ENCODE measurements at places on chromosomes 1 and 21.

- no peak for DNase-seq
Measured at GRCh38 chr1:16420424-16421118, 16.7 kb downstream of the SPATA21 start.

DNA sequence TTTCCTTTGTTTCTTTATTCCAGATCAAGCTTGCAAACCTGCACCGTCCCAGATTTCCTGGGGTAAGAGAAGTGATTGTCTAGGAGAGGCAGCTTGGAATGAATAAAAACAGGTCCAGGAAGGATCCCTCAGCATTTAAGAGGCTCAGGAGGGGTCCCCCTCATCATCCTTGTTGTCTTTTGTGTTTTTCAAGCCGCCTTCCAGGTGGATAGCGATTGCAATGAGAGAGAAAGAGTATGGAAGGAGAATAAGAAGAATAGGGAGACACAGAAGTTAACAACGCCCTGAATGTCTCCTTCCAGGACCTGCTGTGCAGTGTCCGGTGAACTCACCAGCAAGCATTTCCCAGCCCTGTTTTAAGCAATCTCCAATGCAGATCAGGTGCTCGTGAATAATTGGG is 8.5 kb downstream of the ERG start:
- DNase-seq = no peak

DNA sequence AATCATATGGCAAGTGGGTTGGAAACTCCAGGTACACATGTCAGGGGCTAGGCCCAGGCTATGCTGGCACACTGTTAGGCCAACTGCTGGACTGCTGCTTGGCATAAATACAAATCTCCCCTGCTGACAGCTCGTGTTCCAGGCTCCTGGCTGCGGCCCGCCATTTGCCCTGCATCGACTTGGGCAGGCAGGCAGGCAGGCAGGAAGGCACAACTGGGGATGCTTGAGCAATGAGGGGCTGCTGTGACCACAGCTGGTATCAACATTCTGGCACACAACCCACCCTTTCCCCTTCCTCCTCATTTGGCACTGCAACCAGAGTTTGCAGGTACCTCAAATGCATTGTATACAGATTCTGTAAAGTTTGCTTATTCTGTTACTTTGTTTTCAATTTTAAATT is 53.2 kb downstream of the SAMSN1 start:
- no peak for DNase-seq

DNA sequence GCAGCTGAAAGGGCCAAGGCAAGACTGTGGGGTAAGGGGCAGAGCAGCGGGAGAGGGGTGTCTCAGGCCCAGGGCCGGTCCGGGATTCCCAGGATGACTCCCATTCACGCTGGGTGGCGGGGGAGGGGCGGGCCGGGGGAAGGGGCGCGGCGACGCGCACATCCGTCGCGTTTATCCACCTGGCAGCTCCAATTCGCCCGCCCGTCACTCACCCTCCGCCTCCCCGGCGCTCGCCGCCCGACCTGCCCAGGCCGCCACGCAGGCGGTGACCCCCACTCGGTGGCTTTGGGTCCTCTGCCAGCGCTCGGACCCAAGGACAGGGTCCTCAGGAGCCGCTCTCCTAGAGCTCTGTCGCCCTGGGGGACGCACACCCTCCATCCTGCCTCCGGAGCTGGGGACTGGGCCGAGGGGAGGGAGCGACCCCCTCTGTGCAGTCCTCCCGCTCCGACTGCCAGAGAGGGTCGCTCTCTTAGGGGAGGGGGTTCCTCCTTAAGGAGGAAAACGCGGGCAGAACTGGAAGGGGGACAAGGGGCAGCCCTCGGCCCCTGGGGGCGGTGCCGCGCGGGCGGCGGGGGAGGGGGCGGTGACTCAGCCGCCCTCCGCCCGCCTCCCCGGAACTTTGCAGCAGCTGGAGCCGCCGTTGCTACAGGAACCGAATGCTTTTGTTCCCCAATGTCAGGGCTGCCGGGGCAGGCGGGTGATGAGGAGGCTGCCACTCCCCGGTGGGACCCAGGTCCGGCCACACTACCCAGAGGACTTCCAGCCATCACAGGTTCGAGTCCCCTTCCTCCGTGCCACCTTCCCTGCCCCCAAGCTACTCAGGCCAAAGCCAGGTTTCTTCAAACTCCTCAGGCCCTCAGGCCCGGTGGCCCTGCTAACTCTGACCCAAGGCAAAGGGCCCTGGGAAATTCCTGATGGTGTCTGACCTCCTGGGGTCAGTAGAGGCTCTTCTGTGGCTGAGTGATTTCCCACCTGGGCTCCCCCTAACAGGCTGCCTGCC is 3.4 kb downstream of the ADGRB2 start:
- peak; percentile 43 for DNase-seq

DNA sequence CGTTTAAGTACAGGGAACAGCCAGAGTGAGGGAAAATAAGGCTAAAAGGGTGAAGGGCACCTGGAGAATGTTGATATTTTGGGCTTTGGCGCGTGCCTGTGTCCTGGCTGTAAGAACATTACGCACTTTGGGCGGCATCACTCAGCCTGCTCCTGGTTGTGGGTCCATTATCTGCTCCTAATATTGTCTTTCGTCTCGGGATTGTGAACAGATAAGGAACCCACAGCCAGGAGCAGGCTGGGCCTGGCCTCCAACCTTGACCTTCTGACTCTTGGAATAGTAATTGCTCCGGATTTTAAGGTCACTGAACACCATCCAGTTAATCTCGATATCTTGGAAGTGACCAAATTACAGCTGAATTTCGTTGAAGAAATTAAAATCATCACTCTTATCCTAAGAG is 61.9 kb downstream of the TCP10L start:
- DNase-seq = no peak

DNA sequence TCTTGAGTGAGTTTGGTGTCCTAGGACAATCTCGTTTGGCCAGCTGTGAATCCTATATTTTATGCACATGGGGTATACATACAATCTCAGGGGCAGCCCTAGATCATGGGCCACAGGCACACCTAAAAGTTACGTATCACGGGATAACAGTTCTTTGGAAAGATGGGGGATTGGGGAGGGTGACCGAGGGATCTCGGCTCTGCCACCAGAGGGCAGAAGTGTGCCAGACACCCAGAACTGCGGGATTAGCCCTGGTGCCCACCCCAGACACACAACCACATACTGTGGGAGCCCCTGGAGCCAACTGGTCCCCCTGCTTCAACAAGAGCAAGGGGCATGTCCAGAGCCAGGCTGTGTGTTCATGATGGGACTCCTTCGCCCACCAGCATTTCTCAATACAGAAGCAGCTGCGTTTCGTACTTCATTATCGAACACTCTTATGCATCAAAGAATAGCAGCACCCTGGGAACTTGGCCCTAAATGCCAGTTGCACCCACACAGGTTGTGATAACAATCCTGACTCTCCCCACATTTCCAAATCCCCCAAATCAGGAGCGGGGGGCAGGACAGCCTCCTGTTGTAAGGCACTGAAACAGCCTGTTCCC is 37.4 kb downstream of the TMCO4 start:
- peak; percentile 12 for DNase-seq

DNA sequence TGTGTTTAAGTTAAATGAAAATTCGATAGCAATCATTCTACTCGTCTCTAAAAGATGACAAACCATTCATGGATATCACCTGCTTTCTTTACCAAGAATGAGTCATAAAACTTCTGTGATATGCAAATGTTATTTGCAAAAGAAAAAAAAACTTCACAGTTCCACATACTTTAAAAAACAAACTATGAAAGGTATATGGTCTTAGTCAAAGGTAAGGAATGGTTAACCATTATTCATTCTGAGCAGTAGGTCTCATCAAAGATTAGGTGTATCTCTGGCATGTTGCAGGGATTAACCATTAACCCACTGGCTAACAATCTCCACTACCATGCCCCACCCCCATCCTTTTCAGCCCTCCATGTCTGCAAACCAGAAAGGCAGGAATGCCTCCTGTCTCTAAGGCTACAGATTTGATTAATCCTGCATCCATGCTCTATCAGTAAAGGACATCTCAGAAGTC is 44.4 kb downstream of the PTPN14 start:
- no peak for DNase-seq

GRCh38 chr1:49351768-49352167 is 575.1 kb upstream of the BEND5 start:
- no peak for DNase-seq

DNA sequence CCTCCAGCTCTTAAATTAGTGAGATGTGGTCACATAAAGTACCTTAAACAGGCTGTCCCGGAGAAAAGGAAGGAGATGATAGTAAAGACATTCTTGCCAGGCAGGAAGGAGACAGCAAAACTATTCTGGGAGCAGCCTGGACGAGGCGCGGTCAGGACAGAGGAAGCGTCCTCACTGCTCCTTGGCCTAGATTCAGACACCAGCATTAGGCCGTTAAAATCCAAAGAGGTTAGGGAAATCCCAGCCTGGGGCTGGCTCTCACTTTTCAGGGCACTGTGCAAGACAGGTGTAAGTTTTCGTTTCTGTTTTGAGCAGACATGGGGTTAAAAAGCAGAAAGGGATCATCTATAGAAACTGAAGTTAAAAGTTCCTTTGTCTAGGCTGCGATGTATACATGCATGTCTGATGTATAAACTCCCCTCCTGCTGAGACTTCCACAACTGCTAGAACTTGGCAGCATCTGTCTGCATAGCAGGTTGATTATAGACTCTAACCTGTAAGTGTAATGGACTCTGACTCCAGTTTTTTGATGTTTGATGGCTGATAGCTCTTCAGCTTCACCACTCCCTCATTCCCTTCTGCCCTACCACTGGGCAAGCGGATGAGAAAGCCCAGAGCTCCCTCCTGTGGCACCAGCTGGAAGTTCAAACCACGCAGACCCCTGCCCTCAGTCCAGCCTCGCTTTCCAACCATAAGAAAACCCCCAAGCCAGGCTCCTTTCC is 21.5 kb downstream of the STPG1 start:
- no peak for DNase-seq

Data from fibroblast of the conjunctiva (primary cell).